Stimulated activated naive B cell treated with anti-CD40 and anti-IgM and Interleukin-4, amounts not matched to agents 10 μg/mL and 1 μg/mL and 100 μg/mL, for 72 hours (primary cell): ENCODE measurements at places on chromosomes 11 and 22.

- H3K27me3 ChIP-seq: peaks cover 15% of the 10 kb centered on the region
- no peak overlapping the region for H3K4me3 ChIP-seq
- no peak overlapping the region for H3K27ac ChIP-seq
- no peaks in the 10 kb centered on the region for H3K36me3 ChIP-seq
Observed at GRCh38 chr11:36750349-36750748, 152.3 kb upstream of the RAG2 start.

DNA sequence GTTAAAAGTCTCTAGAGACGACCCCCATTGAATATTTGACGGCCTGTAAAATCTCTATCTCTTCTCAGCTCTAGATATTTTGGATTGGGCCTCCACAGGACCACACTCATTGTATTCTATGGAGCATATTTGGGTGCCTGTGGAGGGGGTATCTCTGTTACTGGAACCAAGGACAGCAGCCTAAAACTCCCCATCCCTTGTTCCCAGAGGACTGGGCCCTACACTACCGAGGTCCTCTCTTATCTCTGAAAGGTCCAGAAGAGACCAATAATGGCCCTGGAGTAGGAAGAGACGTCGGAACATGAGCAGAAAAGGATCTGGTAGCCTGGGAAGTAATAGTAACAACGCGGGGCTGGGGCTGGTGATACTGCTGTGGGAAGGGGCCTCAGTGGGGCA is 542 bp downstream of the HPS4 start:
- H3K4me1 ChIP-seq: peaks cover 73% of the 10 kb centered on the region
- peak overlapping the region; percentile 96 for H3K27ac ChIP-seq
- H3K27me3 ChIP-seq: no peaks in the 10 kb centered on the region
- H3K4me3 ChIP-seq: peak overlapping the region; percentile 92

DNA sequence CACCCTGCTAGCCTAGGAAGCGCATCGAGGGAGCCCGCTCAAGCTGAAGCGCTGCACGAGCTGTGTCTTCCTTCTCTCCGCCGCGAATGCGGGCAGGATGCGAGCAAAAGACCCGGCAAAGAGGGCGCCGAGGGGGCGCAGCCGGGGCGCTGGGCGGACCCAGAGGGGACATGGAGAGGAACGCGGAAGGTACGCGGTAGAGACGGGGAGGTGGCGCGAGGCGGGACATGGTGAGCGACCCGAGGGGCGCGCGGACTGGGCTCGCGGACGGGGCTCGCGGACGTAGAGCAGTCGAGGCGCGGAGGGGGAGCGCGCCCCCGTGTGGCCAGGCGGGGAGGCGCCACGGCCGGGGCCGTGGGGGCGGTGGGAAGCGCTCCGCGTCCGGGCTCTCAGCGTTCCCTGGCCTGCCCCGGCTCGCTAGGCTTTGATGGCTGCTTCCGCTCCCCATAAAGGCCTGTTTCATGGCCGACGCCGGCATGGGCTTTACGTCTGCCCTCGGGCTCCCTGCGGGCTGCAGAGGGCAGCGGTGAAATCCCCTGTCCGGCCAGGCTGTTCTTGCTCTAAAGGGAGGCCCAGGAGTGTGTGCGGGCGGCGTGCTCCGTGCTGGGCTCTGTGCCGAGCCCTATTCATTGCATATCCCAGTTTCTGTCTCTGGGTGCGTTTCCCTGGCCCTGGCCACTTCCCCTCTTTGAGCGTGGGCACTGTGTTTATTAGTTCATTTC is 31.2 kb upstream of the TRIM29 start:
- peak overlapping the region; percentile 48 for H3K4me3 ChIP-seq
- H3K36me3 ChIP-seq: peaks cover 8% of the 10 kb centered on the region
- peaks cover 92% of the 10 kb centered on the region for H3K27me3 ChIP-seq
- DNase-seq: peak; percentile 20
- no peak overlapping the region for H3K27ac ChIP-seq

- no peak within 1 kb of the TSS for H3K27ac ChIP-seq
- H3K27me3 ChIP-seq: peaks cover 40% of the 10 kb centered on the region
- H3K4me3 ChIP-seq: no peak within 1 kb of the TSS
- DNase-seq: no peak
Observed at GRCh38 chr11:12377106-12377823, at the start of gene PARVA. Gene PARVA, plus strand, starts transcription at chr11:12377571. Its CDS starts 77 bp downstream, at chr11:12377648.

DNA sequence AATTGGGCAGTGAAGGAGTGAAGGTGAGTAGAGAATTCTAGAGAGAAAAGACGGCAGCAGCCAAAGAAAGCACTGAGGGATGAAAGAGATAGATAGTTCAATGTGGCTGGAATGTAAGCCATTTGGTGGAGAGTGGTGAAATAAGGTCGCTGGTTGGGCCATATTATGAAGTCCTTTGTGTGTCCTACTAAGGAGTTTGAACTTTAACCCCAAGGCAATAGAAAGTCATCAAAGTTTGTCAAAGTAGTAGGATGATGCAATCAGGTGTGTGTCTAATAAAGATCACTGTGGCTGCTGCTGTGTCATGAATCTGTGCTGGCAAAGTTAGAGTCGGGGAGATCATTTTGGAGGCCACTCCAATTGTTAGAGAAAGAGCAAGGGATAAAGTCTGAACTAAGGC is 18.7 kb downstream of the RNF121 start:
- no peaks in the 10 kb centered on the region for H3K27me3 ChIP-seq
- no peak overlapping the region for H3K27ac ChIP-seq
- H3K4me1 ChIP-seq: peaks cover 63% of the 10 kb centered on the region
- DNase-seq: no peak
- H3K4me3 ChIP-seq: no peak overlapping the region

- H3K4me3 ChIP-seq: peak overlapping the region; percentile 55
- peaks cover 7% of the 10 kb centered on the region for H3K4me1 ChIP-seq
- no peaks in the 10 kb centered on the region for H3K36me3 ChIP-seq
- peaks cover 5% of the 10 kb centered on the region for H3K27me3 ChIP-seq
Observed at GRCh38 chr11:66386171-66387069, 14.9 kb upstream of the SLC29A2 start.

DNA sequence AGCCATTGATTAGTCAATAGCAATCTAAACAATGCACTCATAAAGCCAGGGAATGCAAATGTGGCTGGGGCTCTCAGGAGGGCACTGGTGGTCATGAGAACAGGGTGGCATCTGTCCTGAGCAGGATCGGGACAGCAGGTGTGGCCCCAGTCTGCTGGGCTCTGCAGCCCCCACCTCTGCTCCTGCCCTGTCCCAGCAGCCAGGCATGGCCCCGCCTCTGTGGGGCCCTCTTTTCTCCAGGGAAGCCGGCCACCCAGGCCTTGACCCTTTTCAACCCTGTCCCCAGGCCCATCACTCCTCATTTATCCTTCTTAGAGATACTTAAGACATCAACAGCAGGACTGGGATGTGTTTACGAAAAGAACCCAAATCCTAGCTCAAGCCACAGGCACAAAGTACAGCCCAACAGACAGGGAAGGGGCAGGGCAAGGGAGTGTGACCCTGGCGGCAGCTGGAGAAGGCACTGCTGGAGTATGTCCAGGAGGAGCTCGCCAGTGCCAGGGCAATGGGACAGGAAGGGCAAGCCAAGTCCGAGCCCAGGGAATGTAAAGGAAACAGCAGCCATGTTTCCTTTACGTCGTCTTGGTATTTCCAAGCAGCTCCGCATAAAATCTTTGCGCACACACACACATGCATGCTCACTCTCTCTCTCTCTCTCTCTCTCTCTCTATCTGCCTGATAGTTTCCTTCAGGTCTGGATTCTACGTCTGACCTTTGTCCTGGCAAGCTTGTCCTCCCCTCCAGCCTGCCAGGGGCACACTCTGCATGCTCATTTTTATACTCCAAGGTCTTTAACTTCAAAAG is 59.9 kb downstream of the DGCR2 start:
- peaks cover 5% of the 10 kb centered on the region for H3K4me1 ChIP-seq
- DNase-seq: no peak
- H3K27me3 ChIP-seq: no peaks in the 10 kb centered on the region
- H3K4me3 ChIP-seq: no peak overlapping the region

GRCh38 chr11:117411736-117412135 is 84.1 kb downstream of the CEP164 start:
- peaks cover 2% of the 10 kb centered on the region for H3K4me1 ChIP-seq
- H3K36me3 ChIP-seq: peaks cover 37% of the 10 kb centered on the region
- no peak overlapping the region for H3K4me3 ChIP-seq
- DNase-seq: no peak
- no peaks in the 10 kb centered on the region for H3K27me3 ChIP-seq

DNA sequence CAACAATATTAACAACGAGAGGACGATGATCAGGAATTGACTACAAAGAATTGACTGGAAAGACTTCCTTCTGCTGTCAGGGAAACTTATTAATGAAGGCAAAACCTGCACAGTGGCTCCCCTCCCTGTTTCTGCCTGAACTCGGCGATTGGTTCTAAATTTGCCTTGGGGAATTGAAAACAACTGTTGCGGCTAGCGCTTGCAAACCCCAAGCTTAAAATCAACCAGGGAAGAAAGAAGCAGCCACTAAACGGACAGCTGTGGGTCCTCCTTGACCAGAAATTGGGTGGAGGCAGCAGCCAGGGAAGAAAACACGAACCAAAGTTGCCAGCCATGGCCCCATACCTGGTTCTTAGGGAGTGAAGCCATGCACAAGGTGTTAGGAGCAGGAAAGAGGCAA is 383.5 kb upstream of the CADM1 start:
- H3K4me1 ChIP-seq: no peaks in the 10 kb centered on the region
- H3K36me3 ChIP-seq: no peaks in the 10 kb centered on the region
- H3K4me3 ChIP-seq: no peak overlapping the region
- no peak for DNase-seq
- no peak overlapping the region for H3K27ac ChIP-seq
- peaks cover 12% of the 10 kb centered on the region for H3K27me3 ChIP-seq

- no peak for DNase-seq
- no peaks in the 10 kb centered on the region for H3K4me1 ChIP-seq
- no peaks in the 10 kb centered on the region for H3K36me3 ChIP-seq
- H3K27ac ChIP-seq: no peak overlapping the region
- peaks cover 4% of the 10 kb centered on the region for H3K27me3 ChIP-seq
Observed at GRCh38 chr11:22304337-22304961, 33.7 kb upstream of the SLC17A6 start.

- H3K4me1 ChIP-seq: peaks cover 25% of the 10 kb centered on the region
- no peak for DNase-seq
- H3K27me3 ChIP-seq: no peaks in the 10 kb centered on the region
- H3K27ac ChIP-seq: no peak overlapping the region
- H3K36me3 ChIP-seq: no peaks in the 10 kb centered on the region
- H3K4me3 ChIP-seq: no peak overlapping the region
Observed at GRCh38 chr11:11844272-11844671, 2.5 kb downstream of the USP47 start.

DNA sequence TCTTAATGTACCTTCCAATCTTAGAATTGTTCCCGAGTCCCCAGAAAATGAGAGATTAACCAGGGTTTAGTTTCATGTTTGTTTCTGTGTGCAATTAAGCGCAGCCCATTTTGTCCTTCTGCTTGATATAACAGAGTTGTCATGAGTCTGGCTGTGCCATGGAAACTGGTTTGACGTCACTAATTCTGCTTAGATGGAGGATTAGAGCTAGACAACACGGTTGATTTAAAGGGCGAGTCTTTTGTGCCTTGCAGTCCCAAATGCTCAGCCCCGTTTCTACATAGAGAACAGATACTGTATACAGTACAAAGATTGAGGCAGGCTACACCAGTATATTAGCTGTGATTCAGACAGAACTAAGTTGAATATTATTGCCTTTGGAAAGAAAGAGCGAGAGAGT is 45.5 kb upstream of the ALKBH3 start:
- no peaks in the 10 kb centered on the region for H3K27me3 ChIP-seq
- no peak overlapping the region for H3K4me3 ChIP-seq
- H3K36me3 ChIP-seq: peaks cover 31% of the 10 kb centered on the region
- H3K27ac ChIP-seq: no peak overlapping the region
- peaks cover 6% of the 10 kb centered on the region for H3K4me1 ChIP-seq
- no peak for DNase-seq

DNA sequence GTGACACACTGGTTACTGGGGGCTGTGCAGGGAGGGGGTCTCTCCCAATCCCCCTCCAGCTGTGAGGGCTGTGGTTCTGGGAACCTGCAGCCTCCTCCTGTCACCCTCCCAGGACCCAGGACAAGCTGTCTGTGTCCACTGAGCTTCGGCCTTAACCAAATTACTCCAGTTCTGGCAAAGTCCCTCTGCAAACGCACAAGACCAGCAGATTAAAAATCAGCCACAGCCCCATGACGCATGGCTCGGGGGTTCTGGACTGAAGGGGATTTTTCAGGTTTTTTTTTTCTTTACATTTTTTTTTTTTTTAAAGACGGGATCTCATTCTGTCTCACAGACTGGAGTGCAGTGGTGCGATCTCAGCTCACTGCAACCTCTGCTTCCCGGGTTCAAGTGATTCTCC is 32.2 kb upstream of the A4GALT start:
- peaks cover 19% of the 10 kb centered on the region for H3K27me3 ChIP-seq
- DNase-seq: no peak
- H3K27ac ChIP-seq: no peak overlapping the region
- no peaks in the 10 kb centered on the region for H3K36me3 ChIP-seq

- no peaks in the 10 kb centered on the region for H3K36me3 ChIP-seq
- H3K4me1 ChIP-seq: peaks cover 17% of the 10 kb centered on the region
- no peak overlapping the region for H3K4me3 ChIP-seq
- peak overlapping the region; percentile 11 for H3K27ac ChIP-seq
- no peak for DNase-seq
Observed at GRCh38 chr11:95143106-95143681, 53.5 kb downstream of the ENDOD1 start.

DNA sequence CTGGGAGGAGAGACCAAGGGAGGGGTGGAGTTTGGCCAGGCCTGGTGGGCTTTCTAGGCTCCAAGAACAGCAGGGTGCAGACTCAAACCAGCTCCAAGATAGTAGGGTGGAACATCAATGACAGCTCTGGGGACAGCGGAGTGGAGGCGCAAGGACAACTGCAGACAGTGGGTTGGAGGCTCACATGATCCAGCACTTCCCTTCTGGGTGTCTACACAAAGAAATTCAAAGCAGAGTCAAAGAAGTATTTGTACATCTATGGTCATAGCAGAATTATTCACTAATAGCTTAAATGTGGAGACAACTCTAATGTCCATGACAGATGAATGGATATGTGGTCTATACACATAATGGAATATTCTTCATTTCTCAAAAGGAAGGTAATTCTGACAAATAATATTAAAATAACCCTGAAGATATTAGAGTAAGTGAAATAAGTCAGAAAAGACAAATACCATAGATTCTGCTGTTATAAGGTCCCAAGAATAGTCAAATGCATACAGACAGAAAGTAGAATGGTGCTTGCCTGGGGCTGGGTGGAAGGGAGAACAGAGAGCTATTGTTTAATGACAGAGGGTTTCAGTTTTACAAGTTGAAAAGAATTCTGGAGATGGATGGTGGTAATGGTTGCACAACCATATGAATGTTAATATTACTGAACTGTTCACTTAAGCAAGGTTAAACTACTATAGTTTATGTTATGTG is 5.5 kb upstream of the GAB4 start:
- peaks cover 27% of the 10 kb centered on the region for H3K27me3 ChIP-seq
- DNase-seq: no peak
- H3K36me3 ChIP-seq: no peaks in the 10 kb centered on the region
- H3K27ac ChIP-seq: no peak overlapping the region

- no peak for DNase-seq
- no peak overlapping the region for H3K4me3 ChIP-seq
- H3K27me3 ChIP-seq: no peaks in the 10 kb centered on the region
- H3K36me3 ChIP-seq: no peaks in the 10 kb centered on the region
Observed at GRCh38 chr11:106262852-106263251, 185.4 kb downstream of the AASDHPPT start.
